ENCODE measurements at places on chromosomes 6 and 20.

GRCh38 chr6:169990095-169991030 is 238.9 kb downstream of the ERMARD start:
- no peak for DNase-seq

GRCh38 chr6:30915591-30915946 is 1.5 kb downstream of the VARS2 start:
- peak; percentile 48 for DNase-seq

DNA sequence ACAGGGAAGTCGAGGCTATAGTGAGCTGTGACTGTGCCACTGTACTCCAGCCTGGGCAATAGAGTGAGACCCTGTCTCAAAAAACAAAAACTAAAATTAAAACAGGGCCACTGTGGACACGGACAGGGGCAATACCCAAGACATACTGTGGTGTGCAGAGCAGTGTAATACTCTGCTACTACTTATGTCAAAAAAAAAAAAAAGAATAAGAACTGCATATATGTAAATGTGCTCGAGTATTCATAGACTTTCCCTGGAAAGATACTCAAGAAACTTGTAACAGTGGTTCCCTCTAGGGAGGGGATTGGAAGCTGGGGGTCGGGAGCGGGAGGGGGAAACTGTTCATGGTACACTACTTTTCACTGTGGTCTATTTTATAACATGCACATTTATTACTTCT is 15.9 kb downstream of the SPDEF start:
- DNase-seq: no peak

- DNase-seq: no peak
Measured at GRCh38 chr6:35397806-35398418, 54.2 kb upstream of the FANCE start.

GRCh38 chr6:1770435-1770843 is 160.7 kb downstream of the FOXC1 start:
- no peak for DNase-seq

DNA sequence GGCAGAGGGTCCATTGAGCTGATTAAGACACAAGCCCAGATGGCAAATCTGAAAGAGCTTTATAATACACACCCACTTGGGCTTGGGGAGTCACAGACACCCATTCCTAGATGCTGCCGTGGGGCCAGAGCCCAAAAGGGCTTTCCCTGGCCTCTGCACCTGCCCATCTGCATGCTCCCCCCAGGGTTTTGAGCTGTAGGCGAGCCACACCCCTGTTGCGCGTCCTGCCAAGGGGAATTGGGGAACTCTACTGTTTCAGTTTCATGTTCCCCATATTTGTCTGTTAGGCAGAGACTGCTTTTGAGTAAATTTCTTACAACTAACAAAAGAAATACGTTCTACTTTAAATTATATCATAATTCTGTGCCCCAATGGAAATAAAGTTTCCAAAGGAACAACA is 52.9 kb upstream of the FNDC1 start:
- no peak for DNase-seq

DNA sequence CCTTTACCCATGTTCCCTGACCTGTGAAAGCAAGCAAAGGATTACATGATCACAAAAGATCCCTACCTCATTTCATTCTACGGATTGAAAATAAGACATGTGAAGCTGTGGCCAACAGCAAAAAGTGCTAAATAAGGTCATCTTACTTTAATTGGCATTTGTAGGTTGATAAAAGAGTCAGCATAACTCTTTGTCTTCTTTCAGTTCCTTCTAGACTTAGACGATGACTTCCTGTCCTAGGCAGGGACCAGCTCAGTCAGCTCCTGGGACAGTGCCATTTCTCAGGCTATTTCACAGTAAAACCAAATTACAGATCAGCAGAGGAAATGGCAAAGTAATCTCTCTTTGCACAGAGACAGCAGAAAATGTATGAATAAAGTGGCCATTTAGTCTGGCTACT is 480.7 kb downstream of the RFPL4B start:
- no peak for DNase-seq

GRCh38 chr20:4056880-4057279 is 41.5 kb upstream of the RNF24 start:
- DNase-seq: no peak

- DNase-seq: no peak
Measured at GRCh38 chr6:89050697-89051096, 29.9 kb upstream of the PNRC1 start.

GRCh38 chr20:57819691-57820380 is 110.0 kb upstream of the PMEPA1 start:
- DNase-seq: no peak

- no peak for DNase-seq
Measured at GRCh38 chr6:53715434-53715833, 49.9 kb upstream of the KLHL31 start.

GRCh38 chr20:5843054-5843592 is 92.9 kb downstream of the SHLD1 start:
- no peak for DNase-seq

DNA sequence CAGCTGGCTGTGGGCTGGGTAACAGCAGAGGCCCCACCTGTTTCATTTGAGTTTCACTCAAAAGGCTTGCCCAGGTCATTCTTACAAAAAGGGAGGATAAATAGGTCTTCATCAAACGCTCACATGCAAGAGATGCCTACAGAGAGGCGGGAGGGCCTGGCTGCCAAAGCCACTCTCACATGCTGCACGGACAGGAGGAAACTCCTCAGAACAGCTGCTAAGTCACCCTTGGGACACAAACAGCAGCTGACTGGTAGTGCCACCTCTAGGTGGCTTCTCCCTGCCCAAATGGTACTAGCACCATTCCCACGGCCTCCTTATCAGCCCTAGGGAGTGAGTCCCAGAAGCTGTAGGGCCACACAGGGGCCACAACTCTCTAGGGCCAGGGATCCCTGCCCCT is 23.8 kb downstream of the SLC22A23 start:
- DNase-seq: no peak

DNA sequence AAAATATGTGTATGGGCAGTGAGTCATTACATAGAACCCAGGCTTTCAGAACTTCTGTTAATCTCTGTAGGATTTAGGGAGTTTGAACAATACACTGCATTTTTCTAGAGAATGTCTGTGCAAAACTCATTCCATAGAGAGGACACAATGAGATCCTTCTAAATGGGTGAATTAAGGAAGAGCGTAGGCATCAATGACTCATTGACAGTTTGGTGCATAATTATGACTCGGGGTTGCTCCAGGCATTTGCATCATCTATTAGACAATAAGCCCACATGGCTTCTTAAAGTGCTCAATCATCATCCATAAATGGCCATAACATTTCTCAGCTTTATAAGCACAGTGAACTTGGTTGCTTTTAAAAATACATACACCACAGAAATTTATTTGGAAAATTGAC is 625.5 kb downstream of the CDH26 start:
- DNase-seq: no peak

DNA sequence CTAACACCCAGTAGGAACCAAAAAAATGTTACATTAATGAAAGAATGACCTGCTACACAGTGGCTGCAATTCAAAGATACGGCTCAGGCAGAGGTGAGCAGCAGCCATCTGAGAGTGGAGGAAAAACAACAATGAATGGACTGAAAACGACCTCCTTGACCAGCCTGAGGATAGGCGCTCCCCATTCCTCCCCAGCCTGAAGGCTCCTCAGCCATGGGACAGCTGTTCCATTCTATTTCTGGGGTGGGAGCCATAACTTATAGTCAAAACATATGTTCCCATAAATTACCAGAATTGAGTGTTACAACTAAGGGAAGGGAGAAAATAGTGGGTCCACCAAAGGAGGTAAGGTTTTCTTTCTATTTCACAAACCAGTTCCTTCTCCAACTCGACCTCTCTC is 27.2 kb downstream of the FYN start:
- no peak for DNase-seq

- no peak for DNase-seq
Measured at GRCh38 chr20:36544134-36545018, 3.1 kb downstream of the MYL9 start.

GRCh38 chr6:39929733-39930461 is 4.4 kb downstream of the MOCS1 start:
- DNase-seq: no peak

GRCh38 chr20:39554341-39554740 is 592.2 kb downstream of the DHX35 start:
- no peak for DNase-seq

DNA sequence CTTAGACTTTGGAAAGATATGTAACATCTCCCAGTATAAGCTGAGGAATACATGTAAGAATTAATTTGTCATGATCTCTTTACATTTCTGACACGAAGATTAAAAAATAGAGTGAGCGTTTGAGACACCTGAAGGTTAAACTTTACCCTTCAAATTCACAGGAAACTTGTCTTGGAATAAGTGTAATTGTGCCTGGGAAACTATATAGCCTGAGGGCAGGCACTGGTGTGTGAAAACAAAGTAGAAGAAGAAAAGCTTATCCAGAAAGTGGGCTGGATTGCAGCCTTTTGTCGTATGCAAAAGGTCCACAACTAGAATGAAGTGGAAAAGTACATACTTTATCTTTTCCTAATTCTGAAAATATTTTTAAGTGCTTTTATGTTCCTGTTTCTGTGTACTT is 275.7 kb upstream of the TCF21 start:
- no peak for DNase-seq

GRCh38 chr20:17671011-17671410 is 11.0 kb downstream of the RRBP1 start:
- no peak for DNase-seq

DNA sequence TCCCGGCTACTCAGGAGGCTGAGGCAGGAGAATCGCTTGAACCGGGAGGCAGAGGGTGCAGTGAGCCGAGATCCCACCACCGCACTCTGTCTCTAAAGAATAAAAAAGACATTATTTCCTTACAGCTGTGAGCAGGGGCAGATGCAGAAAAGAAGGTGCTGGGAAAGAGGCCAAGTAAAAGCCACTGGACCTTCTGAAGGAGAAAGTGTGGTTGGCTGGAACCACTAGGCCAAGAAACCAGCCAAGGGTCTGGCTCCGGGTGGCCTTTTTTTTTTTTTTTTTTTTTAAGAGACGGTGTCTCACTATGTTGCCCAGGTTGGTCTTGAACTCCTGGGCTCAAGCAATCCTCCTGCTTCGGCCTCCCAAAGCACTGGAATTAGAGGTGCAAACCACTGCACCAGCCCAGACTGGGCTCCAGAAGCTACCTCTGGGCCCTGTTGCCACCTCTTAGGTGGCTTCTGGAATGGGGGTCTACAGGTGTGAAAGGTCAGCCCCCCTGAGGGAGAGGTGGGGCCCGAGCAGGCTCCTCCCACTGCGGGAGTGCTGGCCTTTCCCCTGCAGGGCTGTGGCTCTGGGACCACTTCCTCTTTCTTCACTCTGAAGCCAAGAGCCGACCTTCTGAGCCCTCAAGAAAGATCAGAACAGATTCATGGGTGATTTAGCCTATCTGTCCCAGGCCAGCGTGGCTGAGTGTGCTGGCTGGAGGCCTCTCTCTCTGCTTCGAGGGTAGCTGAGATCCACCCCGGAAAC is at the start of gene FGD2:
Gene FGD2 (plus strand): TSS at position 595 of the 750 bp plus-strand sequence. CDS start 163 bp downstream, outside the sequence.
- DNase-seq: no peak

DNA sequence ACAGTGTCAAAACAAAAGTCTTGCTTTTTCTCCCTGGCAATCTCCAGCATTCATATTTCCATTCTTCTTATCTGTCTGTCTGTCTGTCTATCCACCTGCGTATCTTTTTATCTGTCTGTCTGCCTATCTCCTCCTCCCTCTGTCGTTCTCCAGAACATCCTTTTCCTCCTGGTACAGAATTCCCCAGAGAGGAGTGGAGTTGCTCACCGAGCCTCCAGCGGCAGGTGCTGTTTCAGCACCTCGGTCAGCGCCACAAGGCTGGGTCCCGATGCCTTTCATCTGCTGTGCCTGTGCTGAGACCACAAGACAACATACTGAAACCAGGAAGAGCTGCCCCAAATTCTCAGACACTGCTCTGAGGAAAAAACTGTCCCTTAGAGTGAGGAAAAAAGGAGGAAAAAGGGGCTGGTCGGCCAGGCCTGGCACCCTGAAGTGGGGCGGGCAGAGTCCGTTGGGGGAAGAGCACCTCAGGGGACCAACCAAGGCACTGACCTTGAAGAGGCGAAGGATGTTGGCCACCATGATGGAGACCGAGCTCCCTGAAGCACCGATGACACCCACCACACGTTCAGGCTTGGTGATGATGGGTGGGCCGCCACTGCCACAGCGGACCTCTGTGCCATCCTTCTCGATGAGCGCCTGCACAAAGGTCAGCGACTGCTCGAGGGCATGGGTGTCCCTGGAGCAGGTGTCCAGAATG is 13.3 kb downstream of the GRM4 start:
- DNase-seq: no peak

GRCh38 chr20:23149623-23150279 is 63.6 kb upstream of the CD93 start:
- DNase-seq: no peak

DNA sequence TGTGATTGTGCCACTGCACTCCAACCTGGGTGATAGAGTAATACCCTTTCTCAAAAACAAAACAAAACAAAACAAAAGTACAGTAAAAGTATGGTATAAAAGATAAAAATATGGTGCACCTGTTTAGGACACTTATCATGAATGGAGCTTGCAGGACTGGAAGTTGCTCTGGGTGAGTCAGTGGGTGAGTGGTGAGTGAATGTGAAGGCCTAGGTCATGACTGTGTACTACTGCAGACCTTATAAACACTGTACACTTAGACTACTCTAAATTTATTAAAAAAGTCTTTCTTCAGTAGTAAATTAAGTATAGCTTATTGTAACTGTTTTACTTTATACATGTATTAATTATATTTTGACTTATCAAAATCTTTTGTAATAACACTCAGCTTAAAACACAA is 46.0 kb downstream of the ZFP64 start:
- no peak for DNase-seq

DNA sequence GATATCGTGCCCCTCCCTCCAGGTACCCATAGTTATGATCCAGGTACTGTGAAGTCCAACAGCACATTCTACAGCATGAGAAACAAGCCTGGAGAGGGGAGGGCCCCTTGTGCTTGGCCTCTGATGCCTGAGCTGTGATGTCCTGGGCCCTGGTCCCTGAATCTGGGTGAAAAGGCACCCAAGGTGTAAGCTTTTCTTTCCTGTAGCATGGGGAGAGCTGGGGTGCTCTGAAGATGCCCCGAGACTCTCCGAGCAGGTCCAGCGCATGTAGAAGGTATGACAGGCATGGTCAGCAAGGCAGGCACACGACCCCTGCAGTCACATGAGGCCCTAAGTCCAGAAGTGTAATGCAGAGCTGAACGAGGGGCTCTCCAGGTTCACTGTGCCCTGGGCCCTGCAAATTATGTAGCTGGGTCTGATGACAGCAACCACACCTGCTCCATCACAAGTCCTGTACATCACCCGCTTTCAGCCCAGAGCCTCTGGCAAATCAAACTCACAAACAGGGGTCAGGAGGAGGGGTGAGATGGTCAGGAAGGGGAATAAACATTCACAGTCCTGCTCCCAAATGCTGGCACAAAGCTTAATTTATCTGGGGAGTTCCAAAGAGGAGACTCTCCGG is 1.8 kb upstream of the CTSZ start:
- no peak for DNase-seq
